ENCODE measurements at places on chromosomes 4 and X.

- DNase-seq: no peak
These were observed 153.7 kb downstream of the ATOH1 start for GRCh38 chr4:93982255-93982654.

GRCh38 chrX:627510-627981 lies 3.0 kb upstream of the SHOX start:
- no peak for DNase-seq

GRCh38 chrX:15646543-15646942 lies 18.1 kb downstream of the CLTRN start:
- DNase-seq: no peak

DNA sequence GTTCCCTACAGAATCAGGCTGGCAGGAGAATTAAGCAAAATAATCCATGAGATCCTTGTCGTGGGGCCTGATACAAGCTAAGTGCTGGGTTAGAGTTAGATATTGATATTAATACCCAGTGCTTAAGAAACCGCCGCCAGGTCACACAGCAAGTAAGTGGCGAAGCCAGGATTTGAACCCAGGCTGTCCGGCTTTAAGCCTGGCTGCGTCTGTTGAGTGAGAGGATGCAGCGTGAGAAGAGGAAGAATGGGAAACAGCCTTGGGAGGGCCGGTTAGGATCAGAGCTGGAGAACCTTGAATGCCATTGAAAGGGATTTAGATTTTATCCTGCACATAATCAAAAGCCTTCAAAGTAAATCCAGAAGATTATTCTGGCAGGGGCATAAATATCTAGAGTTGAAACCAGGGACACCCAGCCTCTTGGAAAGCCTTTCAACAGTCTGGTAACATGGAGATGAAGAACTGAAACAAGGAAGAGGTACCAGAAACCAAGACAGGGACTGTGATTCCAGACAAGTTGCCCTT lies 64.8 kb upstream of the HELT start:
- no peak for DNase-seq

DNA sequence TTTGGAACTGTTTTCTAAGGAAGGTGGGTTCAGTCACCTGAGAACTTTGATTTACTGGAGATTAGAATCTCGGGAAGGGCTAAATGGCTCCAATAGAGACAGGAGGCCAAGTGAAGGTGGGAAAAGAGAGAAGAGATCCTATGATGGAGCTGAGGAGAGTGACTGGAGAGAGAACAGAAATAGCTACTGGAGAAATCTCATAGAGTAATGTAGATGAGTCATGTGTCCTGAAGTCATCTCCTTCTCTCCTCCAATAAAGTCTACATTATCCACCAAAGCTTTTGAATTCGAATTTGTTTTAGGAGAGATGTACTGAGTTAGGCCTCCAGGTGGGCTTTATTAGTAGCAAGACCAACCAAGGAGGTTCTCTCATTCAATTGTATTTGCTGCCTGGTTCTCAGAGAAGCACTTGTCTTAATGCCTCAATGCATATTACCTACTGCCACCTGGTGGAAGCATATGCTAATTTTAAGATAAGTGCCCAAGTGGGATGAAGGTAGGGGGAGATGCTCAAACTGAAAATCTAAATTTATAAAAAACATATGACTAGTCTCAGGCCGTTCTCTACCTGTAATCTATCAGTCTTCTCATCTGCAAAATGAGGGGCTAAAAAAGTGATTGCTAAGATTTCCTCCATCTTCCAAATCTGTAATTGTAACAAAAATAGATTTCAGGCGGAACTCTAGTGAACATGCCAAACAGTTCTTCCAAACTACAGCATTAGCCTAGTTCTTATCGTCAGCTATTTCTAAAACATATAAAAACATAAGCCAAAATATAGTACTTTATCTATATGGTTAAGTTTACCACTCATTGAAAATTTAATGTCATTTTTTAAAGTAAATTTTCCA lies 24.4 kb downstream of the TXK start:
- DNase-seq: peak; percentile 11

- no peak for DNase-seq
These were observed 57.2 kb upstream of the RAB9B start for GRCh38 chrX:103889216-103889615.

- peak; percentile 46 for DNase-seq
These were observed 1.8 kb downstream of the TLL1 start for GRCh38 chr4:165874791-165875371.

DNA sequence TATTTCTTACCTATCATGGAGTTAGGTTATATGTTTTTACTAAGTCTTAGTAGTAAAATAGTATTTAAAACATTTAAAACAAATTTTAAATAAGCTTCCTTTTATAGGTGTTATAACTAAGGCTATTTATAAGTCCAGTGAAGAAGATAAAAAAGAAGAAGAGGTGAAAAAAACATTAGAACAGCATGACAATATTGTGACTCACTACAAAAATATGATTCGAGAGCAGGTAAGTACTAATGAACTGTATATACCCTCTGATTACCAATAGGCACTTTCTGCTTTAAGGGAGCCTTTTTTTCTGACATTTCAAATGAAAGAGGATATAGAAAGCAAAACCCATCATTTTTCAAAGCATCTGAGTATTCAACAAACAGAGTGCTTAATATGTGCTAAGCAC lies 76.6 kb downstream of the USO1 start:
- DNase-seq: peak; percentile 5

GRCh38 chr4:145181091-145181501 lies 707 bp upstream of the OTUD4 start:
- no peak for DNase-seq

GRCh38 chrX:77493677-77494553 lies 46.7 kb downstream of the FGF16 start:
- no peak for DNase-seq

GRCh38 chrX:107599450-107599861 lies 28.9 kb upstream of the PRPS1 start:
- no peak for DNase-seq

- no peak for DNase-seq
These were observed 62.1 kb upstream of the SCOC start for GRCh38 chr4:140311257-140311835.

GRCh38 chrX:97564496-97564895 lies 680.8 kb downstream of the RPA4 start:
- no peak for DNase-seq

GRCh38 chr4:120354381-120354780 lies 287.7 kb upstream of the MAD2L1 start:
- no peak for DNase-seq

- no peak for DNase-seq
These were observed 338 bp upstream of the KLHL2 start for GRCh38 chr4:165207016-165207430.

- no peak for DNase-seq
These were observed 114.3 kb downstream of the ELOVL6 start for GRCh38 chr4:110084154-110084553.

DNA sequence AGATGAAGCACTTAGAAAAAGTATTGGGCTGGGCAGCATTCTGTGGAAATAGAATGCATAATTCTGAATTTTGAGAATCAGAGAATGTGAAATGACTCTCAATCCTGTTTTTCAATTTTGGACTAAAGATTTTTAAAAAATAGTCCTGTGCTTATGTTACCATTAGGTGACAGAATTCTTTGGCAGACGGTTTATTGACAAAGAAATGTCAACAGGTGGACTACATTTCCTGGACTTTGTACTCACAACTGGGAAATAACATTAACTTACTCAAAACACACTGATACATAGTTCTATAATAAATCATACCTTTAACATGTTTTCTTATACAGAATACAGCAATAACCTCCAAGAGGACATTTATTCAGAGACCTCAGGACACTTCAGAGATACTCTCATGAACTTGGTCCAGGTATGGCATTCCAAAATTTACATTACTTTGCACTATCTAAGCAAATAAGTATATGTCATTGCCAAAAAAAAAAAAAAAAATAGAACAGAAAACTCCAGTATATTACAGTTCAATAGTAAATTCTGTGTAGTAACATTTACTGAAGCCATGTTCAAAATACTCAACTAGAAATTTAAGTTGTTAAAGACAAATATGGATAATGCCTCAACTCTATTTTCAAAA lies 72.7 kb downstream of the ANXA10 start:
- no peak for DNase-seq

DNA sequence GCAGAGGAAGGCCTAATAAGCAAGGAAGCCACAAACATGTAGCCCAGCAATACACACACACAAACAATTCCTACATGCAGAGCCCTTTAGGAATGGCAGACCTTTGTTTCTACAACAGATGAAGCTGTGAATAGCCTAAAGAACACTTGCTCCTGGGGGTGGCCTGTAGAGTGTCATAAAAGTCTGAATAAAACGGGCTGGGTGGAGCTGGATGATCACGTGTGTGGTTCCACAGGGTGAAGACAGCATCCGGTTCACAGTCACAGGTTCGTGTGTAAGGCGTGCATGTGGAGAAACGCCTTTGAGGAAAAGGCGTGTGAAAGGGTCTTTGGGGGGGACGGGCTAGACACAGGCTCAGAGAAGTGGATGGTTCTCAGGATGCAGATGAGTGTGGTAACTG lies 156.1 kb downstream of the AFAP1 start:
- DNase-seq: no peak

GRCh38 chr4:111985426-111985825 lies 159.8 kb upstream of the FAM241A start:
- DNase-seq: no peak

GRCh38 chr4:152894673-152895072 lies 41.5 kb upstream of the FHDC1 start:
- DNase-seq: no peak

DNA sequence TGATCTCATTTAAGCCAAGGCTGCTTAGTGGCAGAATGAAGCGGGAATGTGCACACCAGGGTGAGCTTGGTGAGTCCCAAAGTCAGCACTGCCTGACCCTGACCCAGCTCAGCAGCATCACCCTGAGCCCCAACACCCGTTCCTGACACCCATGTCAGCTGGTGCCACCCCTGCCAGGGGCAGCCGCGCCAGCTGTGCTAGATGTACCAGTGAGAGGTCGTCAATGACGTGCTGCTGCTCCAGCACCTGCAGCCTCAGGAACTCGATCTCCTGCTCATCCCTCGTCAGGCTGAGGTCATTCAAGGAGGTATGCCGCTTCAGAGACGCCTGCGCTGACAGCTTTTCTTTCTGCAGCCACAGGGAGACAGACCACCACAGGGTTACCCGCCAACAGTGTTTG lies 61.7 kb upstream of the C4orf50 start:
- DNase-seq: no peak

DNA sequence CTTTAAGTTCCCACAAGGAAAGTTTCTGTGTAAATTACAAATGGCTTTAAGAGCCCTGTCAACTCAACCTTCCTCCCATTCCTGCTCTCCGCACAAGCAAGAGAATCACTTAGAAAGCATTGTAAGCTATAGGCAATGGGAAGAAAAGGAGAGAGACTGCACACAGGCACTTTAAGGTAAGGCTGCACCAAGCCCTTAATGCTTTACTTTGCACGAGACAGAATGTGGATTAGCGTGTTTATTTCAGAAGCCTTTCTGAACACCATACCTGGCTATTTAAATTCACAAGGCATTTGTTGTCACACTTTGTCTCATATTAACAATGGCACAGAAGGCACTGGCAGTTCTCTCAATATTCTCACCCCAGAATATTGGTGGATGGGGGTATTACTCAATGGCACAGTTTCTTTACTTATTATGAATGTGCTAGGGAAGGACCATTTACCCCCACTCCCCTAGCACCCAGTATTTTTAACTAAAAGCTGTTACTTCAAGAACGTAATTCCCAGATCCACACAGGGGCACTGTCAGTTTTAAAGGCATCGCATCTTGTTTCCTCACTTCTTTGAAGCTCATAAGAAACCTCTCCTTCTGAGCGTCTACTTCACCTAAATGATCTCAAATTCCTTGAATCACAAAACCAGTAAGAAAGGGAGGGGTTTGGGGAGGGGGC lies 150.0 kb downstream of the MAML3 start:
- DNase-seq: no peak

- no peak for DNase-seq
These were observed 10.2 kb downstream of the ARAF start for GRCh38 chrX:47571215-47571614.

DNA sequence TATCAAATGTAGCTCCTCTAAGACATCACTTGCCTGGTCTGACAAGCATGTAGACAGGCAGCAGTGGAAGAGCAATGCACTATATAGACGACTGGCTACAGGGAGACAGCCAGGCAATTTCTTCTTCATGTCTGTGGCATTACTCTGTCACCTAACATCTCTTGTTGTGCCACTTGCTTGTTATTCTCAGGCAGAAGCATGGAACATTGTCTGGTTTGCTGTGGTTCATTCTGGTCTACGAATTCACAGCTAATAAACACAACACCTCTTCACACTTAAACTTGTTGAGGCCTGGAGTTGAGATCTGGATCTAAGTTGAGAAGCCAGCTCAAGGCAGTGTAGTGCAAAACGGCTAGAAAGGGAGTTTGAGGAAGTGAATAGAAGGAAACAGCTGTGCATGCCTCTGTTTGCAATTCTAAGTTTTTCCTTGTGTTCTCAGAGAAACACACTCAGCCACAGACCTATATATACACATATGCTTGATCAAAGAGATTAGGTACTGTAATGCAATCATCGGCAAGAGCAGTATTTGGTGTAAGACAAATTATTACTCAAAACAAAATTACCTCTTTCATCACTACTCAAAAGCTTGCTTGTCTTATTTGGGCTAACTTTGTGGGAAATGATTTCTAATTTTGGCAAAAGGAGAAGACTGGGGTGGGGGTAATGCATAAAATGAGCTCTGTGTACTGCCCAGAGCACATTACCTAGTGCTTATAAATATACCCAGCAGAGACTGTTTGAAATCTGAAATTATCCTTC lies 243.8 kb downstream of the PPP3CA start:
- DNase-seq: peak; percentile 72

- DNase-seq: no peak
These were observed 52.5 kb upstream of the INTU start for GRCh38 chr4:127580300-127580699.

DNA sequence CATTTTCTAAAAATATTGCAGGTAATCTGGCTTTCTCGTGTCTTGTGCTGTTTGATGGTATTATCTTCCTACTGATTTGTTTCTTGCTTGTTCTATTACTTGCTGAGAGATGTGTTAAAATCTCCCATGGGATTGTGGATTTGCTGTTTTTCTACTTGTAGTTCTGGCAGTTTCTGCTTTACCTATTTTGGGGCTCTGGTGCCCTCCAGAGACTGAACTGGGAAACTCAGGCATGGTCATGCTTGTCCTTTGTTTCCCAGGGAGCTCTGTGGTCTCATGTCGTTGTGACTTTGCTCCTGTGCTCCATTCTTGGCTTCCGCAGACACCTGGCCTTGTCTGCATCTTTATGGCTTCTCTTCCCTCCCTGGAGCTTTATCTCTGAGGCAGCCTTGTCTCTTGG lies 39.5 kb downstream of the NSD2 start:
- DNase-seq: peak; percentile 34

DNA sequence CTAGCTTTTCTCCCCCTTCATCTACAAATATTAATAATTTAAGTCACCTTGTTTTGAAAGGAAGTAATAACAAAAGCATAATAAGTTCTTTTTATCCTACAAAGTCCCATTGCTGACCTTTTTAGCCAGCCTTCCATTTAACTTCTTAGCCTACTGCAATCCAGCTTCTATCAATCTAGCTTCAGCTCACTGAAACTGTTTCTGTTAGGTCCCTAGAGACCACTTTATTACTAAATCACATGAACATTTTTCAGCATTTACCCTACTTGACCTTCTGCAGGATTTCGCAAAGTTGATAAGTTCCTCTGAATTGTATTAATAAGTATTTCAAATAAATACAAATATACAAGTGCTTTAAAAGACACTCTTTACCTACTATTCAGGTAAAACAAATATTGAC lies 186.5 kb downstream of the ANTXR2 start:
- DNase-seq: no peak
